ENCODE measurements at places on chromosomes 16 and 17.

GRCh38 chr17:35116845-35117244 is 2.8 kb downstream of the RAD51D start:
- DNase-seq = no peak

DNA sequence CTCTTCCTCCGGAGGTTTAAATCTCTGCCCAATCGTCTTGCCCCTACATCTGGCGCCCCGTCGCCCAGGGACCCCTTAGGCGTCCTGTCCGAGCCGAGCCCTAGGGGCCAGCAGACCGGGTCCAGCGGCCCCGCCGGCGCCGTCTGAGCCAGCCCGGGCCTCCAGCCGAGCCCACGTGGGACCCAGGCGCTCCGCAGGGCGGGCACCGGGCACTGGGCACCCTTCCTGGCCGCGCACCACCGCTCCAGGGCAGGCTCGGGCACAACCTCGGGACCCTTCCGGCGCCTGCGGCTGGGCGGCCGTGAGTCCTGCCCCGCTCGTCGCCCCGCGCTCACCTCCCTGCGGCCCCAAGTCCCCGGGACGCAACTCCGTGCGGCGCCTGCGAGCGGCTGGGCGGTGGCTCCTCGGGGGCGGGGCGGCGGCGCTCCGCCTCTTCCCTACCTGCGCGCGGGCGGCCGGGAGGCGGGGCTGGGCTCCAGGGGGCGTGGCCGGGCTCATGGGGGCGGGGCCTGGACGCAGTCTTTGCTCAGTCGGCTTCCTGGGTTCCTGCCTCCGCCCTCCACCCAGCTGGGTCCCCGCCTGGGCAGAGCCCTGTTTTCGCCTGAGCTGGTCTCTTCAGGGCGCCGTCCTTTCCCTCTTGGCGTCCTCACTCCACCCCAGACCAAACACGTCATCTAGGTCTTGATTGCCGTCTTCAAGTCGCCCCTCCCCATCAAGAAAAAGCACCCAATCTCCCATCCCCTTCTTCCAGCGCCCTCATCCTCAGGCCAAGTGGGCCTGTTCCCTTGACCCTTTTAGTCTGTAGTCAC is at the start of gene RHBDF2:
Gene RHBDF2, minus strand, starts transcription at position 406 of the 809 bp plus-strand sequence. CDS start 19,899 bp downstream, outside the sequence.
- no peak for DNase-seq

GRCh38 chr17:13182450-13182849 is 164.6 kb upstream of the ELAC2 start:
- DNase-seq = no peak

GRCh38 chr16:3131755-3132377 is 3.0 kb upstream of the ZNF213 start:
- no peak for DNase-seq

- no peak for DNase-seq
Measured at GRCh38 chr16:49780433-49780832, 75.5 kb downstream of the ZNF423 start.

DNA sequence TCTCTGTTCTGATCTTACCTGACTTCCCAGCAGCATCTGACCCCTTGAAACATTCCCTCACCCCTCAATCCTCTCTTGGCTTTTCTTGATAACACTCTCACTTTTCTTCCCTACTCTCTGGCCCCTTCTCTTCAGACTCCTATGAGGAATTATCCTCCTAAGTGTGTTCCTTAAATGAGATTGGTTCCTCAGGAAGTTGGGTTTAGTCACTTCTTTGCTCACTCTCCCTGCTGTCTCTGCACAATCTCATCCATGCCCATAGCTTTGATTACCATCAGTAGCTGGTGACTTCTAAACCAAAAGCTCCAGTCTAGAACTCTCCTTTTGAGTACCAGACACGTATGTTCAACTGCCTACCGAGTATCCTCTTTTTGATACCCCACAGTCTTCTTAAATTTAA is 13.0 kb downstream of the MED24 start:
- no peak for DNase-seq

- no peak for DNase-seq
Measured at GRCh38 chr16:50925758-50926357, 184.0 kb downstream of the CYLD start.

DNA sequence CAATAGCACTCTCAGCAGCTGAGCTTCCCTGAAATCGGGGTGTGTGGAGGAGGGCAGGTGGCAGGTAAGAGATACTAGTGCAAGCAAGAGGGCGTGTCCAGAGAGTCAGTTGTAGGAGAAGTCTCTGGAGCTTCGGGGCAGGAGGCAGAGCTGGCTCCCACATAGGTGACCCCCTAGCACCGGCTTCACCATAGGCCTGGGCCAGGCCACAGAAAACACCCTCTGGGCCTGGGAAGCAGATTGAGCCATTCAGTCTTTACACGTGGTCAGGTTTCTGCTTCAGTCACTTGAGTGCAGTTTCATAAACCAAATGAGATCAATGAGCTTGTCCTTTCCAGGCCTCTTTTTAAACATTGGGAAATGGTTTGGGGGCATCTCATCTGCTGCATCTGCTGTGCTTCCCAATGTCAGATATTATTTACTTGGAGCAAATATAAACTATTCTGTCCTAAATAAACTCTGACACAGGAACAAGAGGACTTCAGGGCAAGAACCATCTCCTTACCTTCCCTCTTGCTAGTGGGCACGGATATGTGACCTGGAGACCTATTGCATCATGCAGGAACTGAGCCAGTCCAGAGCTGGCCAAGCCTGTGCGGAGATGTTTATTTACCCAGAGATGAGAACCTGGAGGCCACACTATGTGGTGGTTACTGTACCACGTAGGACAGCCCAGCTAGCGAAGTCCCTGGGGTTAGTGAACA is 16.1 kb downstream of the CCR7 start:
- peak; percentile 82 for DNase-seq

- no peak for DNase-seq
Measured at GRCh38 chr16:1614456-1615102, 2.4 kb downstream of the CRAMP1 start.

DNA sequence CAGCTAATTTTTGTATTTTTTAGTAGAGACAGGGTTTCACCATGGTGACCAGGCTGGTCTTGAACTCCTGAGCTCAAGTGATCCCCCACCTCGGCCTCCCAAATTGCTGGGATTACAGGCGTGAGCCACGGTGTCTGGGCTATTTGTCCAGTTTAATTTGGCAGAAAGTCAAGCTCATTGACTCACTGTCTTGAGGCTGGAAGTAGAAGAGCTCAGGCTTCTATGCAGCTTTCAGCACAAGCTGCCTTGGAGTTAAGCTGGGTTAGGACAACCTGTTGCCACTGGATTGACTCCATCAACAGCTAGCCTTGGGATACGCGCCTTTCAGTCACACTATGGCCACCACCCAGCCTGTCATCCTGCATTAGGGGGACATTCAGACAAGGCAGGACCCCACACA is 76.2 kb upstream of the DNAH17 start:
- DNase-seq = no peak

DNA sequence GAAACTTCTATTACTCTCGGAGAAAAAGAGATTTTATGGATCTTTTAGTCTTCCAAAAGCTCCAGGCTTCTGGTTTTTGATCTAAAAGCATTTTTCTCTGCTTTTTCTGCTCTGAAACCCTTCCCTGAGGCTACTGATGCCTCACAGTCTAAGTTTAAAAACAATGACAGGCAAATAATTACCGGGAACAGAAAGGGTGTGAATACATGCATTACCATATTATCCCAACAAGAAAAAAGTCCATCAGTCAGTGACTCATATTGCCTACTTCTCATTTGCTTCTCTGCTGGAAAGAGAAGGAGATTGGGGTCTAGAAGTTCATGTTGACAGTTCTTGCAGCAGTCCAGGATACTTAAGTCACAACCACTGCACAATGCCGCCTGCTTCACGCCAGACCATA is 482.9 kb upstream of the C16orf82 start:
- DNase-seq = no peak

- no peak for DNase-seq
Measured at GRCh38 chr16:27273330-27273669, 4.7 kb upstream of the NSMCE1 start.

- DNase-seq = no peak
Measured at GRCh38 chr16:79601092-79601930, 774 bp upstream of the MAF start.

- DNase-seq = no peak
Measured at GRCh38 chr17:57577751-57578607, 167.1 kb downstream of the CCDC182 start.

DNA sequence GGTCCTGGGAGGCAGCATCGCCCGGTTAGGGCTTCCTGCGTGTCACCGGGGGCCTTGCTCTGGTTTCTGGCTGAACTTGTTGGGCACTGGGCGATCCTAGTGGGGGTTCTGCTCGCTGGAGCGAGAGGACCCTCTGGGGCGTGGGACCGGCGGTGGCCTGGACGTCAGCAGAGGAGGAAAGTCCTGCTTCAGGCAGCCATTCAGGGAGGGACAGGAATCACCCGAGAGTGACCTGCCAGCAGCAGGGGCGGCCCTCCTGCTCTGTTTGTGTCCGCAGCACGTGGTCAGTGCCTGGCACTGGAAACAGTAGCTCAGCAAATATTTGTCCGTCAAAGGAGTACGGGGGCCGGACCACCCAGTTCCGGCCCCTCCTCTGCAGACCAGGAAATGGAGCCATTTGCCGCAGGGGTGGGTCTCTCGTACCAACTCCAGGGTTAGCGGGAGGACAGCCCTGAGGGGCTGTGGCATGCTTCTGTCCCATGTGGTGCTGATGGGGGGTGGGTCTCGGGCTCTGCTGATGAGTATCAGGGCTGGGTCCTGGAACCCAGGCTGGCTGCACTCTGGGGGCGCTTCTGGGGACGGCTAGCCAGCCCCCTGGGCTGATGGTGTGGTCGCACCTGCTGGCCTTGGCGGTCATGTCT is 48.3 kb downstream of the BAIAP2 start:
- DNase-seq = no peak

All from BJ (cell line).